ENCODE measurements at places on chromosomes 4 and X. TPM values are rescaled to one million over a fixed set of nuclear protein-coding genes. Genes with fewer than 3 reads are reported as not detected.
A peak's percentile ranks its signal among the peaks of the same experiment; 100 is the strongest.

The SULT1E1 gene
- 0.95 TPM for total RNA-seq

The HADH gene
- 135 TPM for total RNA-seq

GRCh38 chrX:107669885-107670628, 41.7 kb downstream of the PRPS1 start:
- DNase-seq, result no peak

The DMP1 gene
- not detected for total RNA-seq

- no peak for DNase-seq
These were observed 32.0 kb downstream of the LAS1L start for GRCh38 chrX:65502618-65503017.

DNA sequence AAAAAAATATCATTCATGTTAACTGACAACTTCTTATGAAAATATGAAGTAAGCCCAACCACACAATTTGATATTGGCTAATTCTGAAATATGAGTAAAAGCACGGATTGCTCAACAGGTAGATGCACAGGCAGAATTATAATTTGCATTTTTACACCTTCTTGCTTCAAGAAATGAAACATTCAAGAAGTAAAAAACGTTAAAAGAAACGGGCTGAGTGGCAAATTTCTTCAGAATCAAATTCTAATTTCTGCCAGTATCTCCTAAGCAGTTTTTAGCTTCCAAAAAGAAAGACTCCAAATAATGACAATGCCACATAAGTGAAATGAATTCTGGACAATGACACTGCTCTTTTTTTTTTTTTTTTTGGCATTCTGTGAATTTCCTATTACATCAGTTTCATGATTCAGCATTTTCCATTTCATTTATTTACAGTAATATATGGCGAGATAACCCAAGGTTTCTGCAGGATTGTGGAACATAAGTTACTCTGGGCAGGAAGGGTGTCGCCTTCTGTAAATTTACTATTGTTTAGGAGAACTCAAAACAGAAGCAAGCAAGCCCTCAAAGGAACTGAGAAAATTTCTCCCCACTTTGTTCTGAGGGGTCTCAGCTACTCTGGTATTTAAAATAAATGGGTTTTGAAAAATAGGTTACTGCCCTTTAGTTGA, 1.4 kb downstream of the SEL1L3 start:
- no peak for DNase-seq

The PNCK gene
- total RNA-seq, result 7.9 TPM

- DNase-seq, result peak; percentile 16
These were observed 88.1 kb downstream of the CAMK2D start for GRCh38 chr4:113673450-113673849.

DNA sequence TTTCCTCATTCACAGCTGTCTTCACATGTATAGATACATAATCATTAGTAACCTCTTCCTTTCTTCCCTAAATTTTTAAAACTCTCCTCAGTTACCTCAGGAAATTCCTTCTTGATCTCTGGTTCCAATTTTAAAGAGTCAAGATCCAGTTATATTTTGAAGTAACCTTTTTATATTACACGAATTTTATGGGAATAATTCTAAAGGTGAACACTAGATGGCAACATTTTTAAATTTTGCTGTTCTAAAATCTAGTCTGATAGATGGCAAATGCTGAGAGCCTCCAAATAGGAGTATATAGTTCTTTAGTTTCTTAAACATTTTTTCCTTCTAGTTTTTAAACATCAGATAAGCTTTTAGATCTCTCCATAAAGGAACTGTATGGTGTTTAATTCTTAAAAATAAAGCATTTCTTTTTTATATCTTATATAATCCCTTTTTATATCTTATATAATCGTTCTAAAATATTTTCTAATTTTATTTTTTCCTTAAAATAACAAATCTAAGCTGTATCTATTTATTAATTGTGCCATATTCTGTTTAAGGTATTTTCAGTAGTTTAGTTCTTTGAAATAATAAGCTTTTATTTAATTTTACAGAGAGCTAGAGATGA, 37.9 kb upstream of the PAPSS1 start:
- DNase-seq, result no peak

DNA sequence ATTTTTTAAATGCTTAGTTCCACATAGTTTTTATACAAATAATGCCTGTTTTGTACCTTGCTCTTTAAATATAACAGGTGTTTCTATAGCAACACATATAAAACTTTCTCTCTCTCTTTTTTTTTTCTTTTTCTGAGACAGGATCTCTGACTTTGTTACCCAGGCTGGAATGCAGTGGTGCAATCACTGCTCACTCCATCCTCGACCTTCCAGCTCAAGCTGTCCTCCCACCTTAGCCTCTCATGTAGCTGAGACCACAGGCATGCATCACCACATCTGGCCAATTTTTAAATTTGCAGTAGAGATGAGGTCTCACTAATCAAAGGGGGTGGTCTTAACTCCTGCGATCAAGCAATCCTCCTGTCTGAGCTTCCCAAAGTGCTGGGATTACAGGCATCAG, 18.3 kb upstream of the SULT1E1 start:
- DNase-seq, result no peak

DNA sequence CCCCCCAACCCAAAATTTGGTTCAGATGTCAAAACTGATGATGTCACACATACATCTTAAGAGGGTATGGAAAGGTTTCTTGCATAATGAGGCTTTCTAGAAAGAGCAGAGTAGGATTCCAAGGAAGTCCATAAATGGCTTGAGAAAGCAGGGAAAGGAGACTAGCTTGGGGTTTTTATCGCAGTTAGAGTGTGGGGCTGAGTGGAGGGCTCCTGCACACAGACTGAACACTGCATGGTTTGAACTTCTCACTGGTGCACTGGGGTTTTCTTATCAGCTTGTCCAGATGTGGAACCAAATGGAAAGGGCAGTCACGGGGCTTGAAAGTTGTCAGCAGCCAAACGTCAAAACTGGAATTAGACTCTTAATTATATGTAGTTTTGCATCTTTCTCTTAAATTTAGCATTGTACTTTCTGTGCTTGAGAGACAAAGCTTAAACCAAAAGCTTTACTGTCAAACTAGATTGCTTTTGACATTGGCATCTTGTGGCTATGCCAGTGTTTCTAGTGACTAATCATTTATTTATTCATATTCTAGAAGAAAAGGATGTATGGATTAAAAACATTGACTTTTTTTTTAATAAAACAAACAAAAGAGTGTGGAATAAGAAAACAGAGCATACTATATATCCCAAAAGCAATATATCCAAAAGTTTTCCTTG, 78.3 kb upstream of the STIM2 start:
- no peak for DNase-seq

- no peak for DNase-seq
These were observed 76.2 kb downstream of the ANTXR2 start for GRCh38 chr4:79996851-79997250.

GRCh38 chr4:139889264-139889663, 223.6 kb downstream of the MGST2 start:
- no peak for DNase-seq

The CXCL8 gene
- not detected for total RNA-seq

The CCDC110 gene
- not detected for total RNA-seq

The ADGRL3 gene
- total RNA-seq, result 2.2 TPM

The SHROOM4 gene
- total RNA-seq, result 2.4 TPM

DNA sequence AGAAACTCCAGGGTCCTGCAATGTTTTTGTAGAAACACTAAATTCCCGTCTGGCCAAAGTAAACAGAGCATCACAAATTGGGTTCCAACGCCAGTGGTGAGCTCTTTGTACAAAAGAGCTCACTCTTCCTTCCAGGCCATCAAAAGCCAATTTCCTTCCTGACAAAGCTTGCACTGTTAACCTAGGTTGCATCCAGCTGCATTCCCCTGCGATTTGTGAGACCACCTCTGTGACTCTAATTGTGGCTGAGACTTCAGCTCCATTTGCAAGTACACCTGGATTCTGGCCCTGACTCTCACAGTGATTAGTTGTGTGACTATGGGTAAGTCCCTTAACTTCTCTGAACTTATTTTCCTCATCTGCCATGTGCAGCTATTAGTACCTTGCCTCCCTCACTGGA, 212.5 kb upstream of the CXorf66 start:
- DNase-seq, result no peak

The TASL gene
- total RNA-seq, result 1.6 TPM

DNA sequence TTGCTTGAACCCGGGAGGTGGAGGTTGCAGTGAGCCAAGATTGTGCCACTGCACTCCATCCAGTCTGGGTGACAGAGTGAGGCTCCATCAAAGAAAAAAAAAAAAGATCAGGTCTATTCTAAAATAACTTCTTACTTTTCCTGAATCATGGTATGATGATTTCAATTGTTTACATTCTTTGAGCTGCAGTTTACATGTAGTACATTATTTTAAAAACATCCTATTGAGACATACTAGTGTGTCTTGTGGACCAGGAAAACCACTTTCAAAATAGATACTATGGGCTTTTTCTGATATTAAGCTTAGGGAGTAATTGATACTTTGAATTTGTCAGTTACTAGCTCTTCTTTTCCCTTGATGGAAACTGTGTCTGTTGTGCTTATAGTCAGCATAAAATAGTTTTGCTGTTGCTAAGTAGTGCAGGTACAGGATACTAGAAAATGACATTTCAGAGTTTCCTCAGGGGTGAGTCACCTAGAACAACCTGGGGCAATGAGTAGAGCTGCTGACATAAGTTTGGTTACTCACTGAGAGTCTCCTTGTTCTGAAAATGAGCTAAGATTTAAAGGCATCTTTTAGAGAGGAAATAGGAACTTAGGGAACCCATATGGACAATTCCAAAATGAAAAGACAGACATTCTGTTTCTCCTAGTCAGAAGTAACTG, 53.2 kb upstream of the C4orf54 start:
- DNase-seq, result no peak

GRCh38 chr4:58566260-58566659, 1456.1 kb upstream of the IGFBP7 start:
- no peak for DNase-seq

DNA sequence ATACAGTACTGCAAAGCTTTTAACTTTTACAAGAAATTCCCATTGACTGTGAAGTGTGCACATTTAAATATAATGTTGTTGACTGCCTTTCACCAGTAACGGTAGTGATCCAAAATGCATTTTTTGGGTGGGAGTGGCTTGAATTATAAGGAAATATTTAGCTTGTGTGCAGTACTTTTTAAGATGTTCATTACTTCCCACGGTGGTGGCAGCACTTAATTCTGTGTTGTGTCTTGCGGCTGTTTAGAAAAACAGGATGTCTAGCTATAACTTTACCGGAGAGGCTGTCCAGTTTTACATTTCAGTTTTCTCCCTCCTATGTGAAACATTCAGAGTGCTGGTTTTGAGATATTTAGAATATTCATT, 1.7 kb downstream of the TMEM131L start:
- no peak for DNase-seq

GRCh38 chr4:121428721-121429120, 47.9 kb upstream of the QRFPR start:
- DNase-seq, result no peak

- DNase-seq, result no peak
These were observed 509.9 kb downstream of the SPOCK3 start for GRCh38 chr4:166724369-166724768.

The CT45A2 gene
- total RNA-seq, result not detected

DNA sequence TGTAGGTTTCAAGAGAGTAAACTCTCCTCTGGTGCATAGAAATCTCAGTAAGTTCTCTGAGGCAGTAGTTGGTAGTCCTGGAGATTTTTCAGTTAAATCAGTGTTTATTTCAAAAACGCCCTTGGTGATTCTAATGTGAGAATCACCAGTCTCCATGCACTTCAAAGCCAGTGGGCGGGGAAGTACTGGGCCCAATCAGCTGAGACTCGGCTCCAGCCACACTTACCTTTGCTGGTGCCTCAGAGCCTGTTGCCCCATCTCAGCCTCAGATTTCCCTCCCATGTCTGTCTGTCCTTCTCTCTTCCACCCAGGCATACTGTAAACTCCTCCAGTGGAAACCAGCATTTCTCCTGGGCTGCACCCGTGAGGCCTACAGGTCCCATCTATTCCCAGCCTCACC, 7.4 kb upstream of the MGST2 start:
- DNase-seq, result no peak

GRCh38 chr4:5048721-5049120, 2.6 kb upstream of the STK32B start:
- no peak for DNase-seq

The FGFR3 gene
- 209 TPM for total RNA-seq

DNA sequence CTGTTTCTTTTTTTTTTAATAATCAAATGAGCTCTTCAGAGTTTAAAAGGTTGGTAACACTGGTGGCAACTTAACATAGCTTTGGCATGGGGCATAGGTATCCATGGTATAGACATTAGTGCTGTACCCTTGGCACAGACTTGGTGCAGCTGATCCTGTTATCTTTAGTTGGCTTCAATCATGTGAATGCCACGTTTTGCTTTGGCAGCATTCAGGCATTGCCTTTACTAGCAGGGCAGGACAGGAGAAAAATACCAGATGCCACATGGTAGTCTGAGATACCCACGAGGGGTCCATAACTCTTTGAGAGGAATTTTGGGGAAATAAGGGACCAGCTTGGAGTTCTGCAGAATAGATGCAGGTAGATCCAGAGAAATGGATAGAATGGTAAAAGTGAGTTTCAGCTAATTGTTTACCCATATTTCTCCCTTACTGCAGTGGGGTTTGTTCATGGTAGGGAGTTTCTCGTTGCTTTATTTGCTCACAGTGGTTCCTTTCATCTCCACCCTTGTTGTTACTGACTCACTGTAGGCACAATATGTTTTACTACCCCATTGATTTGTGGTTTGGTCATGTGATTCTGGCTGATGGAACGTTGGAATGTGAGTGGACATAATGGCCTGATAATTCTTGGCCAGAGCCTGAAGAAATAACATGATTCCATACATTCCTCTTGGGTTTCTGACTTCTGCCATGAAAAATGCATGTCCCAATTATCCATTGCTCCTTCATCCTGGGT, 342.7 kb downstream of the GLUD2 start:
- no peak for DNase-seq

DNA sequence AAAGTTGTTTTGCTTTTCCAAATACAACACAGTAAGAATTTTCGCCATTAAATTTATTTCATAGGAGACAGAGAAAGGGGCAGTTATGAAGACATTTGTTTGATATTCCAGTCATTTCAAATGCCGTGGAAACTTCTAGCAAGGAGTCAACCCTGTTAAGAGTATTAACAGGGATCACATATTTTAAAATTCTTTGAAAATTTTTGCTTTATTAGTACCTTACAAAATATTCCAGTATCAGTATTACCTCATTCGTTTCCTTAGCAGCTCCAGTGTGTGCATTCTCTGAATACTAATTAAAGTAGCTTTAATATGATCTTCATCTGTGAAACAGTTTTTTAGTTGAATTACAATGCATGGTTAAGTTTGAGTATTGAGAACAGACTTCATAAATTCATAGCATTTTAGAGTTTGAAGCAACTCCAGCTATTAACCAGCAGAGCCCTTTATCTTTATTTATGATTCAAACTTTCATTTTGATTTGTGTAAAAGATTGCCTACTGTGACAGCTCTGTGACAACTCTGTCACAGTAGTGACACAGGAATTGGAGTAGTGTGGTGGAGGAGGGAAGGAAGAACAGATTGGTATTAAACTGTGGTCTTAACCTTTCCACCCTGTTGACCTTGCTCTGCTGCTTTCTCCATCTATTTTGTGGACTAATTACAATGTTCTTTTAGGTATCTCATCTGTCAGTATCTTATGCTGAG, 86.3 kb downstream of the PDLIM5 start:
- DNase-seq, result no peak

GRCh38 chr4:188930822-188931221, 791.6 kb downstream of the TRIML1 start:
- no peak for DNase-seq

The RBMX2 gene
- total RNA-seq, result 13.0 TPM
